AG09319 (cell line): ENCODE measurements at places on chromosomes 7 and 10.

- DNase-seq: no peak
Measured at GRCh38 chr7:130957137-130957513, 223.1 kb upstream of the KLF14 start.

GRCh38 chr10:44989597-44990301 is 11.0 kb upstream of the ZNF22 start:
- no peak for DNase-seq

GRCh38 chr10:99312501-99312900 is 16.7 kb upstream of the CNNM1 start:
- DNase-seq: no peak

GRCh38 chr10:120562956-120563355 is 105.9 kb downstream of the PLPP4 start:
- no peak for DNase-seq

- peak; percentile 38 for DNase-seq
Measured at GRCh38 chr7:112898432-112899290, 108.5 kb upstream of the TMEM168 start.

DNA sequence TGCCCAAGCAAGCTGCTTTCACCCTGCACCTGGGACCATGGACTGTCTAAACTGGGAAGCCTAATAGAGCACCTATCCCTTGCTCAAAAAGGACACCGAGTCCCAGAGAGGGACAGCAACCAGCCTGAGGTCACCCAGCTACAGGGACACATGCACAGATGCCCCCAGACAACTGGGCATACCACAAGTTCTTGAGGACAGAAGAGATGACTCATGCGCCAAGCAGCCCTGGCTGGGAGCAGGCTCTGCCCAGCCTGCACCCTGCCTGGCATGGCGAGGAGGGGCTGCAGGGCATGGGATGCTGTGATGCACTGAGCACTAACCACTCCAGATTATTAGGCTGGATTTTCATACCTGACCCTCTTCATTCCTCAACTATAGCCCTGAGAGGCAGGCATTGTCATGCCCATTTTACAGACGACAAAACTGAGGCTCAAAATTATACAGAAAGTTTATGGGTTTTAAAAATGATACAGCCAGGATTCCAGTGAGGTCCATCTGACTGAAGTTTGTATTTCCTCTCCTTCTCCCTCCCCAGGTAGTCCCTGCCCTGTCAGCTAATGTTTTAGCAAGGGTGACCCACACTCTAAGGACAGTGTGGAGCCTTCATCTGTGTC is 289.3 kb upstream of the ZMIZ1 start:
- no peak for DNase-seq

GRCh38 chr10:69516316-69516715 is 56.9 kb downstream of the NEUROG3 start:
- no peak for DNase-seq

GRCh38 chr7:123615344-123615743 is 13.7 kb downstream of the ASB15 start:
- peak; percentile 35 for DNase-seq
